ENCODE measurements at places on chromosomes 1 and 21.

DNA sequence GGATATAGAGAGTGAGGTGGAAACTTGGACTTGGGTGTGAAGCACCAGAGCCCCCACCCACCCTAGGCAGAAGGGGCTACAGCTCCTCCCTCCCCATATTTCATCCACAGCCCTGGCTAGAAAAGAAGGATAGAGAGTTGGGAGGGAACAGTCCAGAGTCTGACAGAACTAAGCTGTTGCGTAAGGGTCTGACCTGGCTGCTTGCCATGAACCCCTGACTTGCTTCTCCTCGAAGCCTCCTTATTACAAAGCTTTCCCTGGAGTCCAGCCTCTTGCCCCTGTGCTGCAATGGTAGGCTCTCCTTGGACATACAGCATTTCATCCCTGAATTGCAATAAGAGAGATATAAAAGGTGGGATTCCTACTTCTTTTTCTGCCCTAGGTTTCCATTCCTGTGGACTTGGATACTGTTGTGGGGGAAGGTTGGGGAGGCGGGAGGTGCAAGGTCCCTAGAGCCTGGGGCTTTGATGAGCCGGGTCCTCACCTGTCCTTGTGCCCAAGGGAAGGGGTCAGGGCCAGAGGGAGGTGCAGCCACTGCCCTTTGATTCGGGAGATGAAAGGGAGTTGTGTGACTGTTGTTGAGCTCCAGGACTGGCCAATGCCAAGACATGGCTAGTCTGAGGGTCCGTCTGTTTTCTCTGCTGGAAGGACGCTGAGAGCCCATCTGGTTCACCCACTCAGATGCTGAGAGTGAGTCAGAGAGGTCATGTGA, 2.7 kb downstream of the RHBG start:
- DNase-seq: no peak

- no peak for DNase-seq
These were observed 7.9 kb downstream of the CDK18 start for GRCh38 chr1:205512059-205513045.

GRCh38 chr1:12629985-12630760, 12.2 kb upstream of the DHRS3 start:
- DNase-seq: no peak

DNA sequence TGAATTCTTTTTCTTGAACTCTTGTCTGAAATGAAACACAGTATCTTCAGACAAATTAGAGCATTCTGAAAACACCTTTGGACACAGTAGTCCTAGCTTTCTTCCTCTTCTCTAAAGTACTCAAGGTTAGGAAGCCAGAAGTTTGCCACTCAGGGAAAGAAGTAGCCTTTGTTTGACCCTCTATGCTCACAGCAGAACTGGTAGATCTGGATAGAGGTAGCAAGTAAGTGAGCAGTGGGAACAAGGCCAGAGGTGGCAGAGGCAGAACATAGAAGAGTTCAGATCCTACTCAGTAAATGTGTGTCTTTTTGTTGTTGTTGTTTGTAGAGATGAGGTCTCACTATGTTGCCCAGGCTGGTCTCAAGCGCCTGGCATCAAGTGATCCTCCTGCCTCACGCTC, 7.4 kb upstream of the PIGR start:
- DNase-seq: no peak

DNA sequence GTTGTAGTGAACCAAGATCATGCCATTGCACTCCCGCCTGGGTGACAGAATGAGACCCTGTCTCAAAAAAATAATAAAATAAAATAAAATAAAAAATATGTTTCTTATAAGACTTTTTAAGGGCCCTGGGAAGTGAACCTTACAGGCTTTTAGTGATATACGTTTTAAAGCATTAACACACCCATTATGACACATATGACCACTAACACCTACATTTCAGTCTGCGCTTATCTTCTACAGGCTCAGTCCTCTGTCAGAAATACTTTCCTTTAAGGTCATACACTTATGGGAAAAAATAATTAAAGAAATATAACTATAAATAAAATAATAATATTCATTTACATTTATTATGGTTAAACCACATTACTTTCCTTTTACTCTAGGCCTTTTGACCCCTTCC, 21.9 kb downstream of the ADSS2 start:
- no peak for DNase-seq

GRCh38 chr1:93434088-93434487, 13.8 kb upstream of the FNBP1L start:
- no peak for DNase-seq

DNA sequence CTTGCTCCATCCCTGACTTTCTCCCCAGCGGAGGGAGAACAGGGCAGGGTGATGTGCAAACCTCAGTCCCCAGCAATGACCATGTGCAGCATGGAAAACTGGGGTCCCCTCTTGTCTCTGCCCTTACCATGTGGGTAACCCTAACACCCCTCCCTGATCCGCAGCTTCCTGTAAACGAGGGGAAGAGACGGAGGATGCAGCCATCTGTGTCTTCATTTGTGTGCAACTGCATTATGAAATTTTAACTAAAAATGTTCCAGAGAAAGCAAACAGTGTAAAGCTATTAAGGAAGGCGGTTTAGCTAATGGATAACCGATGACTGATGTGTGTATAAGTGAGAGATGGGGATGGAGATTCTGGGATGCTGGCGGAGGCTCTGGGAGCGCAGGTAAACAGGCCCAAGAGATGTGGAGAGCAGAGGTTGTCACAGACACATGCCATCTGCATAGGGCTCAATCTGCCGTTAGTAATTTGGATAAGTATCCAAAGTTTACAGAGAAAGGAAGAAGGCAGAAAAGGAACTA, 206.6 kb downstream of the DSCAM start:
- no peak for DNase-seq

DNA sequence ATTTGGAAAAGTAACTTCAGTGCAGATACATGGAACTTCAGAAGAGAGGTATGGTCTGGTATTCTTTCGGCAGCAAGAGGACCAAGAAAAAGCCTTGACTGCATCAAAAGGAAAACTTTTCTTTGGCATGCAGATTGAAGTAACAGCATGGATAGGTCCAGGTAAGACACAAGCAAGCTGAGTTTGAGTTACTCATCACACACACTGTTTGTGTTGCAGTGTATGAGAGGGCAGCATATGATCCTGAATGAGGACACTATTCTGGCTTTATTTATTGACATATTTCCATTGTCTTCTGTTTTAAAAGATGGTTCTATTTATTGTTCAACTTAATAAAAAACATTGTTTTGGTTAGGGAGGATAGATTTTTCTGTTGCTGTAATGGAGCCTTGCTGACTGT, 63.6 kb downstream of the SPEN start:
- DNase-seq: no peak

GRCh38 chr1:97936976-97937375, 16.1 kb upstream of the DPYD start:
- no peak for DNase-seq

DNA sequence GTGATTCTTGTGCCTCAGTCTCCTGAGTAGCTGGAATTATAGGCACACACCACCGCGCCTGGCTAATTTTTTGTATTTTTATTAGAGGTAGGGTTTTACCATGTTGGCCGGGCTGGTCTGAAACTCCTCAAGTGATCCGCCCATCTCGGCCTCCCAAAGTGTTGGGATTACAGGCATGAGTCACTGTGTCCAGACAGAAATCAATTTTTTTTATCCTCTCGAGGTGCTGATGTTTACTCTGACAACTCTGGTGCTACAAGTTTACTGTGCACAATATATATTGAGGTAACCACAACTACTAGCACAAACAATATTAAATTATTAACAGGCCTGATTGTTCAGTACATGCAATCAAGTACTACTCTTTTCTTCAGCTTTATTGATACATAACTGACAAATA, 39.7 kb downstream of the F13B start:
- no peak for DNase-seq

DNA sequence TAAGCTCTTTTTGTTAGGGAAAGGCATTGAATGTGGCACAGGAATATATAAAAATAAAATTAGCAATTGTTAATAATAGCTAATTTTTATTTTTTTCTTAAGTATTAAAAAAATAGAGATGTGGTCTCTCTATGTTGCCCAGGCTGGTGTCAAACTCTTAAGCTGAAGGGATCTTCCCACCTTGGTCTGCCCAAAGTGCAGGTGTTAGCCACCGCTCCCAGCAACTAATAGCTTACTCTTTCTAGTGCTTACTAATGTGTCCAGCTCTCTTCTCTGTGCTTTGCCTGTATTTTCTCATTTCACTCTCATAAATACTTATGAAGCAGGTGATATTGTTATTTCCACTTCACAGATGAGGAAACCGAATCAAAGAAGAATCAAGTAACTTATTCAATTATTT, 13.4 kb upstream of the IL24 start:
- DNase-seq: no peak

GRCh38 chr1:213751064-213751397, 236.7 kb upstream of the PROX1 start:
- no peak for DNase-seq

DNA sequence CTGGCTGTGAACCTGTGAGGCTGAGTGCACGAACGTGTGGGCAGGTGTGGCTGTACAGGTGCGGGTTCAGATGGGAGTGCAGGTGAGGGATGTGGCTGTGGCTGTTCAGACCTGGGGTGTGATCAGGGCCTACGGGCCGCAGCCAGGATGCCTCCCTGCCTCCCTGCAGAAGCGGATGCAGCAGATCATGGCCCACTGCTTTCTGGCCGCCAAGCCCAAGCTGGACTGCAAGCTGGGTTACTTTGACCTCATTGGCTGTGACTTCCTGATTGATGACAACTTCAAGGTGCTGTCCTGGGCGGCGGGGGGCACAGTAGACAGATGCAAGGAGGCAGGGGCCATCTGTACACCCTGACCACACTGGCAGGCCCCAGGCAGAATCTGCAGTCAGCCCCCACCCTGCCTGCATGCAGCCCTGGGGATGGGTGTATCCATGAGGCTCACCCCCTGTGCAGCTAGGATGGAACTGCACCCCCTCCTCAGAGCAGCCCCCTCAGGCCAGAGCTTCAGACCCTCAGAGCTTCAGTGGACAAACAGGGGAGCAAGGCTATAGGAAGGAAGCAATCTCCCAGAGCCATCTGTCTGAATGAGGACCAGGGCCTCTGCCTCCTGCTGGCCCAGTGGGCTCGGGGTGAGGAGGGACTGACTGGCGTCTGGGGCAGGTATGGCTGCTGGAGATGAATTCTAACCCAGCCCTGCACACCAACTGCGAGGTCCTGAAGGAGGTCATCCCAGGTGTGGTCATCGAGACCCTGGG, 9.8 kb downstream of the TNFRSF18 start:
- DNase-seq: no peak

- no peak for DNase-seq
These were observed at the start of gene ADAMTS1 for GRCh38 chr21:26845066-26845758. TSS of gene ADAMTS1 (minus strand) at chr21:26845409. CDS start at chr21:26844954, 455 bp downstream.

GRCh38 chr21:15446223-15446622, 283.6 kb upstream of the USP25 start:
- DNase-seq: no peak

GRCh38 chr1:87684713-87685205, 356.1 kb downstream of the LMO4 start:
- DNase-seq: no peak

DNA sequence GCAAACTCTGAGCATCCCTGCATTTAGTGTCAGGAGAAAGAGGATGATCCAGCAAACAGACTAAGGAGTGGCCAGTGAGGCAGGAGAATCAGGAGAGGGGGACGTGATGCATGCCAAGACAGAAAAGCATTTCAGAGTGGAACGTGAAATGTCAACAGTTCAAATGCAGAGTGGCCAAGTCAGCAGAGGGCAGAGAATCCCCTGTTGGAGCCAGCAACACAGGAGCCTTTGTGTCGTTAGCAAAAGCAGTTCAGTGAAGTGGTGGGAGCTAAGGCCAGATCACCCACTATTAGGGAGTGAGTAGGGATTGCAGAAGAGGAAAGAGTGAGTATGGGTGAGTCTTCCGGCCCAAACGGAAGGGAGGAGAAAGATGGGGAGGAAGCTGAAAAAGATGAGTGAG, 6.6 kb upstream of the FCRL6 start:
- DNase-seq: no peak

GRCh38 chr1:154611150-154611862, 3.3 kb upstream of the ADAR start:
- DNase-seq: no peak

GRCh38 chr1:110460253-110461220, 9.6 kb downstream of the PROK1 start:
- DNase-seq: peak; percentile 73

GRCh38 chr1:201954263-201955008, 867 bp upstream of the TIMM17A start:
- no peak for DNase-seq

DNA sequence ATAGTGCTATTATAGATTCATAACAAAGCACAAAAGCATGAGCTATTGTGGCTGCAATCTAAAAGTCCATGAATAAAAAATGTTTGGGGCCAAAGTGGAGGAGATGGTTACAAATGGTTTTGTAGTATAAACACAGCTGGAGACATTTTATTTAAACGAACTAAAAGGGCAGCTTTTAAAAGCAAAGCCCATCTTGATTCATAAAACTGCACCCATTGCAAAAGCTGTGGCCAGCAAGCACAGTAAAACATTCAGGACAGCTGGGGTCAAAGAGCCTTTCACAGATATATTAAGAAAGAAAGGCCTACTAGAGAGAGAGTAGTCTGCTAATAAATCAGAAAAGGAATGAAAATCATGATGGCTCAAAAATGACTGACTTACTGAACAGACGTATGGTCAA, 520.8 kb downstream of the NUF2 start:
- DNase-seq: no peak

- DNase-seq: no peak
These were observed 136.7 kb downstream of the MATN1 start for GRCh38 chr1:30586671-30587070.

- DNase-seq: no peak
These were observed 45.5 kb downstream of the UTP25 start for GRCh38 chr1:209873067-209873799.

GRCh38 chr21:37073417-37074196, 553 bp downstream of the TTC3 start:
- no peak for DNase-seq

- DNase-seq: no peak
These were observed 23.1 kb upstream of the PDE4B start for GRCh38 chr1:65769636-65770035.

- no peak for DNase-seq
These were observed 116.9 kb downstream of the EDEM3 start for GRCh38 chr1:184637664-184638240.

DNA sequence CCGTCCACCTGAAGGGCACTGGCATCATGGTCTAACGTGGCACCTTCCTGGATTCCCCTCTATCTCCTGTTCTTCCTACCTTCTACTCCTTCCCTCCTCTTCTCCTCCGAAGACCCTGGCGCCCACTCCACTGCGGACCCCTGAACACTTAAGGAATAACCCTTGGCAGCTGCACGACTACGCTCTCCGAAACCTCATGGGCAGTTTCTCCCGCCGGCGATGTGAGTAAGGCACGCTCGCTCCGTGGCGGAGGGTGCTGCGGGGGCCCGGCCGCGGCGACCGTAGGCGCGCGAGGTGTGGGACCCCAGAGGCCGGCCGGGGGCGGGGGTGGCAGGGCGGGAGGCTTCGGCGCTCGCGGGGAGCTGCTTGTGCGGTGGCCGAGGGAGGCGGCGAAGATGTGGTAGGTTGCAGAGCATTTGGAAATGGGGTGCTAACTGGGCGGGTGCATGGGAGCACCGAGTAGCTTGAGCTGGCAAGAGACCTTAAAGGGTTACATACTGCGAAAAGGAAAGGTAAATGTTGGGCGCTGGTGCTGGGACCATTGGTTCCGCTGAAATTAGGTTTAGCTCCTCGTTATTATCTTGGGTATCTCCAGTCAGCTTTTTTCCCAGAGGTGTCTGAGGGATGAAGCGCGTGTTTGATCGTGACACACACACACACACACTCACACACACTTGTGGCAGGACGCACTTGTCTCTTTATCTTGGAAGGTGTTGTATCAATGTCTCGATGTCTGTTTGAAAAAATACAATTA, 876 bp downstream of the LRRC7 start:
- no peak for DNase-seq

- no peak for DNase-seq
These were observed 19.7 kb upstream of the CHIA start for GRCh38 chr1:111270771-111271463.

Measured in NCI-H2107 (cell line).